ENCODE measurements at places on chromosomes 4 and X.

GRCh38 chr4:3041192-3042142 lies 32.9 kb downstream of the HTT-AS start:
- no peak overlapping the region for H3K4me3 ChIP-seq
- peaks cover 10% of the 10 kb centered on the region for H3K4me1 ChIP-seq
- no peaks in the 10 kb centered on the region for H3K36me3 ChIP-seq
- H3K27me3 ChIP-seq, result no peaks in the 10 kb centered on the region

GRCh38 chrX:115652221-115652620 lies 91.2 kb downstream of the PLS3 start:
- no peaks in the 10 kb centered on the region for H3K4me1 ChIP-seq
- no peak overlapping the region for H3K4me3 ChIP-seq
- peaks cover 67% of the 10 kb centered on the region for H3K36me3 ChIP-seq
- H3K27me3 ChIP-seq, result peaks cover 64% of the 10 kb centered on the region

DNA sequence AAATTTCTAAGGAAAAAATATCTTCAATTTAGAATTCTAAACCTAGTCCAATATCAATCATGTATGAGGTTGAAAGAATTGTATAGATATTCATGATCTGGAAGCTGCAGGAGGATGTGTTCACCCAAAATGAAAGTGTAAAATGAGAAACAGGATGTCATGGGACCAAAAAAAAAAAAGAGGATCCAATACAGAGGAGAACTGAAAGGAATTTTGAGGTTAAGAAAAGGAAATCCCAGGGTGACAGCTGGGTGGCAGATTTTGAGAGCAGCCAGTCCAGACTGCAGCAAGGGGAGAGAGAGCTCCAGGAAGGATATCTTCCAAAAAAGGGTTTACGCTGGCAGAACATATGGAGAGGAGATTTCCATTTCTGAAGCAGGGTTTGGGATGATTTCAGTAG lies 38.9 kb downstream of the TLR10 start:
- H3K4me3 ChIP-seq, result no peak overlapping the region
- DNase-seq, result no peak
- H3K27me3 ChIP-seq, result no peaks in the 10 kb centered on the region

DNA sequence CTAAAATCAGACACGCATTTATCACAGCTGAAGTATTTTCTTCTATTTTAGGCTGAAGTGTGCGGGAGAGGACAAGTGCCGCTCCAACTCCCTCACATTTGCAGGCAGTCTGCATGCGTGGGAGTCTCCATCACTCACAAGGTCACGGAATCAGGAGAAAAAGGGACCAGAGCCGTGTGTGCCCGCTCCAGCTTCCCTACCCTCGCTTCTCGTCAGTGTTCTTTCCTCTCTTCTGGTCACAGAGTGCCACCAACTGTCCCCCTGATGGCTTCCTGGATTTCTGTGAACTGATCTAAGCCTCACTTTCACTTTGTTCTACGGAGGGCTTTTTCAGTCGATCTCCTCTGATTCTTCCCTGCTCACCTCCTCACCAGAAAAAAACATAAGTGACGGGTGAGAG lies 407.4 kb upstream of the AADAT start:
- DNase-seq, result peak; percentile 45
- H3K4me3 ChIP-seq, result peak overlapping the region; percentile 81
- H3K36me3 ChIP-seq, result no peaks in the 10 kb centered on the region
- no peaks in the 10 kb centered on the region for H3K4me1 ChIP-seq

- H3K27ac ChIP-seq, result no peak overlapping the region
- H3K27me3 ChIP-seq, result peaks cover 67% of the 10 kb centered on the region
- no peaks in the 10 kb centered on the region for H3K36me3 ChIP-seq
- H3K4me1 ChIP-seq, result no peaks in the 10 kb centered on the region
- DNase-seq, result peak; percentile 29
- no peak overlapping the region for H3K4me3 ChIP-seq
Observed at GRCh38 chrX:107484002-107484726, 34.7 kb downstream of the FRMPD3 start.

DNA sequence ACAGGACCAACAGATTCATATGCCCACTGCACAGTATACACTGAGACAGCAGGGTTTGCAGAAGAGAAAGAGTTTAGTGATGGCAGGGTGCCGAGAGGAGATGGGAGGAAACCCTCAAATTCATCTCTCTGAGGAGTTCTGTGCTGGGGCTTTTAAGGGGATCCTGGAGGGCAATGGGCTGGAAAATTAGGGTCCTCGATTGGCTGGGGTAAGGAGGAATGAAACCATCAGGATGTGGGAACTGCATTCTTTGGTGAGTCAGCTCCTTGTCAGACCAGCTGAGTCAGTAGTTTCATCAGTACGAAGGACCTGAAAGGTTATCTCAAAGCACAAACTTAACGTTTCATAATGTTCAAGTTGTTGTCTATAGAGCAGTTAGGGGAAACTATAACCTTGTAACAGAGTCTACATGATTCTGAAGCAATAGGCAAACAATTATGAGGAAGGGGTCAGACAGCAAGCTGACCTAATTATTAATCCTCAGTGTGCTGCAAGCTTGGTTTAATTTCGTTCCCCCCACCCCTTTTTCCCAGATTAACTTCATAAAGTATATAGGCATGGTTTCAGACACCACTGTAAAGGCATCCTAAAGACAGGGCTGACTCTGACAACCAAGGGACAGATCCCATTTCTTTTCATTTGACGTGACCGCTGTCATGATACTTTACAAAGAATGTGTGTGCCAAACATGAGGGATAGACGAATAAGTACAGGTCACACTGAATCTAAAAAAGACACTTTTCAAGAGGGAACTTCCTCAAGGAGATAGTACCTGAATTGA lies 1.5 kb upstream of the MSMO1 start:
- no peak overlapping the region for H3K27ac ChIP-seq
- peaks cover 22% of the 10 kb centered on the region for H3K4me1 ChIP-seq
- H3K4me3 ChIP-seq, result no peak overlapping the region
- DNase-seq, result peak; percentile 88

DNA sequence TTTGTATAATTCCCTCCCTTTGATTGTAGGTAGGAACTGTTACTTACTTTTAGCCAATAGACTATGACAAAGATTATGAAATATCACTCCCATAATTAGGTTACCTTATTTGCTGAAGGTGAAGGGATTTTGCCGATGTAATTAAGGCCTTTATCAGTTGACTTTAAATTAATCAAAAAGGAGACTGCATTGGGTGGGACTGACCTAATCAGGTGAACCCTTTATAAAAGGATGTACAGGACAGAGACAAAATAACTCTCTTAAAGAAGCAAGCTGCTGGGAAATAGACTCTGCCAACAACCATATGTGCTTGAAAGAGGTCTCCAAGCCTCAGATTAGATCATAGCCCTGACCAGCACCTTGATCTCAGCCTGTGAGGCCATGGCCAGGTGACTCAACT lies 167.6 kb downstream of the SOX3 start:
- no peaks in the 10 kb centered on the region for H3K36me3 ChIP-seq
- no peak overlapping the region for H3K27ac ChIP-seq
- no peak for DNase-seq
- H3K27me3 ChIP-seq, result peaks cover 11% of the 10 kb centered on the region

GRCh38 chr4:1721666-1722550 lies 587 bp downstream of the TACC3 start:
- peak overlapping the region; percentile 73 for H3K27ac ChIP-seq
- H3K4me3 ChIP-seq, result peak overlapping the region; percentile 93
- peaks cover 28% of the 10 kb centered on the region for H3K4me1 ChIP-seq
- H3K36me3 ChIP-seq, result peaks cover 25% of the 10 kb centered on the region

GRCh38 chr4:97150966-97151365 lies 992.3 kb downstream of the STPG2 start:
- H3K4me1 ChIP-seq, result peaks cover 6% of the 10 kb centered on the region
- no peaks in the 10 kb centered on the region for H3K27me3 ChIP-seq
- no peak overlapping the region for H3K4me3 ChIP-seq
- no peaks in the 10 kb centered on the region for H3K36me3 ChIP-seq
- no peak overlapping the region for H3K27ac ChIP-seq

DNA sequence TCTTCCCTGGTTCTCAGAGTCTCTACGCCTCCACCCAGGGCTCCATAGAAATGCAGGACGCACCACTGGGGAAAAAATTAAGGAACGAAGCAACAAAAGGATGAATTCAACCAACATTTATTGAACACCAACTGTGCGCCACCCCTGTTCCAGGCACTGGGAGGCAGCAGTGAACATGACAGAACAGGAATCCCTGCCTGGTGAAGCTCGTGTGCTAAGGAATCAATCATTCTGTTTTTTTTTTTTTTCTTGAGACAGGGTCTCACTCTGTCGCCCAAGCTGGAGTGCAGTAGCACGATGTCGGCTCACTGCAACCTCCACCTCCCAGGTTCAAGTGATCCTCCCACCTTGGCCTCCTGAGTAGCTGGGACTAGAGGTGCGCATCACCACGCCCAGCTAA lies 1.9 kb upstream of the FTSJ1 start:
- no peak overlapping the region for H3K4me3 ChIP-seq
- peak overlapping the region; percentile 26 for H3K27ac ChIP-seq
- peaks cover 23% of the 10 kb centered on the region for H3K36me3 ChIP-seq
- H3K4me1 ChIP-seq, result peaks cover 17% of the 10 kb centered on the region
- no peak for DNase-seq

DNA sequence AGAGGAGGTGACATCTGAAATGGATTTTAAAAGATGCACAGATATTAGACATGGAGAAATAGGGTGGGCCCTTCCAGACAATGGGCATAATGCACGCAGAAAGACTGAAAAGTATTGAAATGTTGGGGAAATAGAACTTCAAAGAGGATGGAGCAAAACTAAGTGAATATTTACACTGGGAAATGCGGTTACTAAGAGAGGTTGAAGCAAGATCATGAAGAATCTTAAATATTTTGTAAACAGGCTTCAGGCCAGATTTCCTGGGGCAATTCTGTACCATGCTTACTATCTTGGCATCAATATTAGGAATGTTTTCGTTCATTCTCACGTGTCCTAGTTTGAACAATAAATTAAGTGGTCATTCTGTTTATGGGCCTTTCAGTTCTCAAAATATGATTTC lies 216.3 kb downstream of the ADAMTS3 start:
- H3K27me3 ChIP-seq, result no peaks in the 10 kb centered on the region
- H3K4me1 ChIP-seq, result peaks cover 21% of the 10 kb centered on the region
- H3K27ac ChIP-seq, result peak overlapping the region; percentile 80
- DNase-seq, result peak; percentile 64
- H3K4me3 ChIP-seq, result no peak overlapping the region

GRCh38 chrX:11382930-11383329 lies 89.7 kb downstream of the AMELX start:
- H3K4me1 ChIP-seq, result peaks cover 14% of the 10 kb centered on the region
- DNase-seq, result no peak
- H3K27me3 ChIP-seq, result no peaks in the 10 kb centered on the region
- H3K36me3 ChIP-seq, result no peaks in the 10 kb centered on the region
- H3K4me3 ChIP-seq, result no peak overlapping the region
- no peak overlapping the region for H3K27ac ChIP-seq

DNA sequence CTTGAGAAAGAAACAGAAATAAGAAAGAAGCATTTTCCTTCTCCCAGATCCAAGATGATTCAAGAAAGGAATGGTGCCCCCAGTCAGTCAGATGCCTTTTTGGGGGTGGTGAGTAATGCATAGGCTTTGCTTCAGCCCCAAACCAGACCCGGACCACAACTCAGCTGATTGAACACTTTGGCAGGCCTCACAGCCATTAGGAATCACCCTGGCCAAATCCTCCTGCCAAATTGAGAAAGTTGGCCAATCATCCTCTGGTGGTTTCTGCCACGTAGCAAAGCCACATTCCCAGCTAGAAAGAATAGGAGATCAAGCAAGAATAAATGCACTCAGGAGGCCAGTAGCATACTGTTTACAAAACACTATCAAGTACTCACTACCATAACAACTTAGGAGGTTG lies 33.7 kb downstream of the FRMD7 start:
- no peaks in the 10 kb centered on the region for H3K36me3 ChIP-seq
- H3K27me3 ChIP-seq, result peaks cover 61% of the 10 kb centered on the region
- H3K27ac ChIP-seq, result no peak overlapping the region

GRCh38 chrX:8413279-8413678 lies 51.4 kb upstream of the VCX3B start:
- H3K4me3 ChIP-seq, result no peak overlapping the region
- DNase-seq, result no peak
- H3K36me3 ChIP-seq, result no peaks in the 10 kb centered on the region

GRCh38 chr4:17124767-17125166 lies 226.3 kb upstream of the LDB2 start:
- no peak for DNase-seq
- H3K4me3 ChIP-seq, result no peak overlapping the region
- H3K36me3 ChIP-seq, result no peaks in the 10 kb centered on the region
- H3K27ac ChIP-seq, result no peak overlapping the region
- no peaks in the 10 kb centered on the region for H3K27me3 ChIP-seq
- H3K4me1 ChIP-seq, result no peaks in the 10 kb centered on the region

GRCh38 chr4:163866728-163867315 lies 372.3 kb downstream of the TMA16 start:
- peak; percentile 36 for DNase-seq
- H3K36me3 ChIP-seq, result no peaks in the 10 kb centered on the region
- H3K27ac ChIP-seq, result peak overlapping the region; percentile 57
- peaks cover 8% of the 10 kb centered on the region for H3K4me1 ChIP-seq
- no peaks in the 10 kb centered on the region for H3K27me3 ChIP-seq

GRCh38 chr4:160159457-160159856 lies 1056.6 kb downstream of the RAPGEF2 start:
- H3K4me1 ChIP-seq, result no peaks in the 10 kb centered on the region
- no peak overlapping the region for H3K27ac ChIP-seq
- no peaks in the 10 kb centered on the region for H3K27me3 ChIP-seq
- DNase-seq, result no peak
- no peaks in the 10 kb centered on the region for H3K36me3 ChIP-seq
- no peak overlapping the region for H3K4me3 ChIP-seq

- peaks cover 13% of the 10 kb centered on the region for H3K4me1 ChIP-seq
- H3K36me3 ChIP-seq, result peaks cover 21% of the 10 kb centered on the region
- peak overlapping the region; percentile 40 for H3K27ac ChIP-seq
- H3K4me3 ChIP-seq, result no peak overlapping the region
- no peak for DNase-seq
- H3K27me3 ChIP-seq, result no peaks in the 10 kb centered on the region
Observed at GRCh38 chr4:139028191-139028661, 12.6 kb downstream of the NOCT start.

- H3K4me1 ChIP-seq, result no peaks in the 10 kb centered on the region
- no peak for DNase-seq
- peaks cover 61% of the 10 kb centered on the region for H3K27me3 ChIP-seq
- H3K4me3 ChIP-seq, result no peak overlapping the region
- H3K27ac ChIP-seq, result no peak overlapping the region
Observed at GRCh38 chr4:69576251-69576877, 63.1 kb downstream of the UGT2A2 start.

- peaks cover 28% of the 10 kb centered on the region for H3K4me1 ChIP-seq
- no peaks in the 10 kb centered on the region for H3K36me3 ChIP-seq
- H3K27me3 ChIP-seq, result no peaks in the 10 kb centered on the region
Observed at GRCh38 chr4:38861791-38862190, 5.2 kb upstream of the TLR6 start.

DNA sequence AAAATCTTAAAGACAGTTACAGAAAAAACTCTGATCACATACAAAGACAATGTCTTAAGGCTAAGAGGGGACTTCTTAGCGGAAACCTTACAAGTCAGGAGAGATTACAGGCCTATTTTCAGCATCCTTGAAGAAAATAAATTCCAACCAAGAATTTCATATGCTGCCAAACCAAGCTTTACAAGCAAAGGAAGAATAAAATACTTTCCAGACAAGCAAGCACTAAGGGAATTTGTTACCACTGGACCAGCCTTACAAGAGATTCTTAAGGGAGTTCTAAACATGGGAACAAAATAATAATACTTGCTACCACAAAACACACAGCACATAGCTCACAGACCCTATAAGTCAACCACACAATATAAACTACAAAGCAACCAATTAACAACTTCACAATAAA lies 255.8 kb upstream of the ZFP42 start:
- H3K36me3 ChIP-seq, result no peaks in the 10 kb centered on the region
- H3K27me3 ChIP-seq, result no peaks in the 10 kb centered on the region
- no peak overlapping the region for H3K27ac ChIP-seq
- no peak overlapping the region for H3K4me3 ChIP-seq
- no peaks in the 10 kb centered on the region for H3K4me1 ChIP-seq

All from MCF 10A (cell line).